Stimulated activated CD8-positive, alpha-beta memory T cell treated with anti-CD3 and anti-CD28 coated beads, Interleukin-4, amount 100 ng/mL, for 4 hours (primary cell): ENCODE measurements at places on chromosomes 1 and 21.

GRCh38 chr21:34642211-34643075 lies 26.4 kb upstream of the CLIC6 start:
- DNase-seq = no peak

- DNase-seq = no peak
Observed at GRCh38 chr1:24468685-24469316, 33.8 kb upstream of the RCAN3 start.

DNA sequence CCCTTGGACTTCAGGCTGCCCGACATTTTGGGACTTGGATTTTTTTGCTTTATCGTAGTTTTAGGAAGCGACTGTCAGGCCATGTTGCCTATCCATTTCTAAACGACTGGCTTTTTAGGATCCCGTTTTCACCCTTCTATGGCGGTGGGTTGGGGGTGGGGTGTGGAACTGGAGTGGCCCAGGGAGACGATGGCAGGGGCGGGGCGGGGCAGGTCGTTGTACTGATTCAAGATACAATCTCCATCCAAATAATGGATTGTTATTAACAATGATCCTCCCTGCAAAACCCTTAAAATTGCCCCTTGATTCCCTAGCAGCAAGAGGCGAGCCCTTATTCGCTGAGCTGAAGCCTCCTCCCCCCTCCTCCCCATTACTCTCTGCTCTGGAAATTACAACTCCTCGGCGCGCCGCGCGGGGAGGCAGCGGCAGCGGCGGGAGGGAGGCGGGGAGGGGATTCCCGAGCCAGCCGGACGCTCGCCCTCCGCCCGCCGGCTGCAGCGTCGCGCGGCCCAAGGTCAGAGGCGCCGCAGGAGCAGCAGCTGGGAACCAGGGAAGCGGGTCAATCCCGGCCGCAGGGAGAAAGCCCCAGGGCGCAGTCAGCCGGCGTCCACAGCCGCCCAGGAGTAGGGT lies at the start of gene TRIM67:
TSS of gene TRIM67 (plus strand) at position 392 of the 630 bp plus-strand sequence. CDS start 912 bp downstream, outside the sequence.
- no peak for DNase-seq

GRCh38 chr1:205951746-205952145 lies 8.5 kb upstream of the SLC26A9 start:
- DNase-seq = no peak

- DNase-seq = no peak
Observed at GRCh38 chr1:172809750-172810149, 150.8 kb downstream of the FASLG start.

DNA sequence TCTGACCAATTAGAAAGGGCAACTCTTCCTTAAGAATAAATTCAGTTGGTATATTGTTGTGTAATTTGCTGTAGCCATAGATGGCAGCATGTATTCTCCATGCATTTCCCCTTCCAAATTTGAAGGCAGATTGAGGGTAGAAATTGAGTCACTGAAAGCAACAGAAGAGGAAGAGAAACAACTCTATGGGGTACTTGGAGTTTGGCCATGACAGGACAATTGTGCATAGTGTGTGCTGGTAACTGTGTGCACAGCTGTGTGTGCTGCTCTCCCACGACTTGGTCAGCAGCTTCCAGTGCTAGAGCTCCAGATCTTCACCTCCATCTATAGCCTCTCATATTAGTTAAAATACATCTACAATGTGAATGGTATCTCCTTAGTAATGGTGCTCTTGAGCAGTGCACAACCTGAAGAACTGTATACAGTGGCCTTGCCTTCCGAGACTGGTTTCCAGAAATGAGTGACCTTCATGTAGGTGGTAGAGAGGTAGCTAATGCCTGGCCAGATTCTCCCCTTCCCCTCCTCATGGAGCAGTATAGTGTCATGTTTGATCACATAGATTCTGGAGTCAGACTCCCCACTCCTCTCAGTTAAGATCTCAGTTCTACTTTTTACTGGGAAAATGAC lies 882 bp upstream of the FCAMR start:
- no peak for DNase-seq

DNA sequence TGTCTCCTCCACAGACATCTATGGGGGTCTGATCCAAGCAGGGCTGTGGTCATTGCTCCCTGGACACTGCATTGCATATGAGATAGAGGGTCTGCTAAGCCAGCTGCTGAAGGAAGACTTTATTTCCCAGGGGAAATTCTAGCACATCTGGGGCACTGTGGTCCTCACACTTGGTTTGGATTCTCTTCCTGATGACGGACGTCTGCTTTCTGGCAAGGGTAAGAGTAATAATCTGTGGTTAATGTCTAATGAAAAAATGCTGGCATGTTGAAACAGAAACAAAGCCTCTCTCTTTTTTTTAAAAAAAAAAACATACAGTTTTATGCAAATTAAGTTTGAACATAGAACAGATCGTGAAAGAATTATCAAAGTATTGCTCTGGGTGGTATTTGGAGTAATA lies 553.9 kb downstream of the DPYD start:
- DNase-seq = no peak

DNA sequence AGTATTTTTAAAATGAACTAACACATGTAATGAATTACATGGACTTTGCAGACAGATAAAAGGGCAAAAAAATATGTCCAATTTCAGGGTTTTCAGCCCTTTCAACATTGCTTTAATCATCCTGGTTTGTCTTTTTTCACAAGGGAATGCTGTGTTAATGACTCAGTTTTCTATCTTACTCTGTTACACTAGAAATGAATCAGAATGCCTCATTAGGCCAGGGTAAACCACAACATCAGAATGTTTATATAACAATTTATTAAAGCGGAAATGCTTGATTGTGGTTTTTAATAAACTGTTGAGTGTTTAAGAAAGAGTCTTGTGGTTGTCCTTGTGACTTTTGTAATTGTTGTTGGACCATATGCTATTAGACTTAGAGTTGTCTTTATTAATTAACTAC lies 13.5 kb downstream of the GORAB start:
- DNase-seq = no peak

GRCh38 chr21:37437376-37438080 lies 71.0 kb downstream of the DYRK1A start:
- no peak for DNase-seq

- DNase-seq = no peak
Observed at GRCh38 chr1:110084227-110085078, 14.0 kb upstream of the ALX3 start.

DNA sequence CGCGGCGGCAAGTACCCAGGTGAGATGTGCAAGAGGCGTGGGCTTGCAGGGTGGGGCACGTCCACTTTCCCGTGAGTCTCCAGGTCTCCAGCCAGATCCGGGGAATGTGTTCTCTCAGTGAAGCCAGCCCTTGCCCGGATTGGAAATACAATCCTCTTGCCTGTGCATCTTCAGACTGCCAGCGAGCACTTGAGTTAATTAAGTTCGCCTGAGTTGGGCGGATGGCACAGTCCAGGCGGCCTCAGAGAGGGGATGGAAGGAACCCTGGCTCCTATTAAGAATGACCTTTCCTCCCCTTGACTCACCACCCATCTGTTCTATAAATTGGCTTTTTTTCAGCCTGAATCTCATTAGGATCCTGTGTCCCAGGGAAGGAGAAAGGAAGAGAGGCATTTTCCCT lies 33.3 kb upstream of the CNTN2 start:
- DNase-seq = no peak

- no peak for DNase-seq
Observed at GRCh38 chr1:13699510-13699909, 478 bp upstream of the PRDM2 start.

- DNase-seq = no peak
Observed at GRCh38 chr1:63454269-63454668, 68.8 kb downstream of the ITGB3BP start.

DNA sequence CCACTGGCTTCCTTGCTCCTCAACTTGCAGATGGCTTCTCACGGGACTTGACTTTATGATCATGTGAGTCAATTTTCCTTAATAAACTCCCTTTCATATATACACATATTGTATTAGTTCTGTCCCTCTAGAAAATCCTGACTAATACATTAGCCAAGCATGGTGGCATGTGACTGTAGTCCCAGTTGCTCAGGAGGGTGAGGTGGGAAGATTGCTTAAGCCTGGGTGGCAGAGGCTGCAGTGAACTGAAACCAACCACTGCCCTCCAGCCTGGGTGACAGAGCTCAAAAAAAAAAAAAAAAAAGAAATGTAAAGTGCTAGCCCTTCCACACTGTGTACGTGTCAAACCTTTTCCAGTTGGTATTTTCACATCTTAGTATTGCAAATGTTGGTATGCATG lies 857.0 kb downstream of the LTN1 start:
- no peak for DNase-seq

DNA sequence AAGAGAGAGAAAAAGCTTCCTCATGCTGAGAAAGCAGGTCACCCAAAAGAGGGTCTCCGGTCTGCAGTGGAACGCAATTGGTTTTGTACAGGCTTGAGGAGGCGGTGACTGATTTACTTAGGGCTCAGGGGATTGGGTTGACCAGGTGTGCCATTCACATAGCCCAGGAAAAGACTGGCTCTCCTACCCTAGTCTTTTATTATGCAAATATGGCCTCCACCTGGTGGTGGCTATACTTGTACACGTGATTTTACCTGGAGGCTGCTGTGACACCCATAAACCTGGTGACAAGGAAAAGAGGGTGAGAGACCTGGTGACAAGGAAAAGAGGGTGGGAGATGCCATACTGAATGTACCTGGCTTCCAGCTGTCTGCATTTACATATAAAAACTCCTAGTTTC lies 49.9 kb downstream of the DNTTIP2 start:
- no peak for DNase-seq

DNA sequence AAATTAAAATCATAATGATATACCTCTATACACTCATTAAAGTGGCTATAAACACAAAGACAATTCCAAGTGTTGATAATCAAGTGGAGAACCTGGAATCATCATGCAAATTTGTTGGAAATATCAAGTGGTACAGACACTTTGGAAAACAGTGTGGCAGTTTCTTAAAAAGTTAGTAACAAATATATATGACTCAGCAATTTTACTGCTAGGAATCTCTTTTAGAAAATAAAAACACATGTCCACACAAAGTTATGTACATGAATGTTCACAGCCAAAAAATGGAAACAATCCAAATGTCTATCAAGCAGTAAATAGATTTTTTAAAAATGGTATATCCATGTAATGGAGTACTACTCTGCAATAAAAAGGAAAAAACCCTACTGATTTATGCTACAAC lies 375.6 kb downstream of the HLX start:
- no peak for DNase-seq

- DNase-seq = no peak
Observed at GRCh38 chr1:1974834-1975233, 28.8 kb downstream of the CFAP74 start.

DNA sequence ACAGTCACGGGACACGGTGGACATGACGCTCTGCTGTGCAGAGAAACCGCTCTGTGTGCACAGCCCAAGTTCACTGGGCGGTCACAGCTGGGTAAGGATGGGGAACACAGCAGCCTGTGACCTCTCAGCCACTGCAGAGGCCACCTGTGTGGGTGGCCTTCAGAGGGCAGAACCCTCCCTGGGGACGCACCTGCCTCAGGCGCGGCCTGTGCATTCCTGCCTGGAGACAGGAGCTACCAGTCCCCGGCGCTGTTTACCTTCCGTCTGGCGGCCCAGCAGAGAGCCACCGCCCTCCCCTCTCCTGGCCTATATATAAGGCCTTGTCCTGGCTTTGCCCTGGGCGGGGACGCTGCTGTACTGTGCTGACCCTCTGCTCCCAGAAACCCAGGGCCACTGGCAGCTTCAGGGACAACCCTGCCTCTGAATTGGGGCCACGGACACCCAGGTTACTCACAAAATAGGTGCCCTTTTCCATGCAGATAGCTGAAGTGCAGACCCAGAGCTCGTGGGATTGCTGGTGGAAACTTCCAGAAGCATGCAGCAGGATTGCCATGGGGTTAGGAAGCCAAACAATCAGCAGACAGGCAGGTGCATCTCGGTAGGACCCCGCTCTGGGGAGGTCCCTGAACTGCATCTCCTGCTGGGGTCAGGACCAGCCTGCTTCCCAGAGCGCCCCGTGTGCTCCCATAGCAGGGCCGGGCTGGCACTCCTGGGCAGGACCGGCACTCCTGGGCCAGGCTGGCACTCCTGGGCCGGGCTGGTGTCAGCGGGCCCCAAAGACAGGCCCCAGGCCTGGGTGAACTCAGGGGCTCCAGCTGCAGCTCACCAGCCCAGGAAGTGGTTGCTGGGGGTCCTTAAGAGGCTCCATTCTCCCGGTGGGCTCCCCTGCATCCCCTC lies 83.6 kb downstream of the SIK1 start:
- no peak for DNase-seq

GRCh38 chr1:214319938-214320337 lies 39.0 kb downstream of the SMYD2 start:
- no peak for DNase-seq

DNA sequence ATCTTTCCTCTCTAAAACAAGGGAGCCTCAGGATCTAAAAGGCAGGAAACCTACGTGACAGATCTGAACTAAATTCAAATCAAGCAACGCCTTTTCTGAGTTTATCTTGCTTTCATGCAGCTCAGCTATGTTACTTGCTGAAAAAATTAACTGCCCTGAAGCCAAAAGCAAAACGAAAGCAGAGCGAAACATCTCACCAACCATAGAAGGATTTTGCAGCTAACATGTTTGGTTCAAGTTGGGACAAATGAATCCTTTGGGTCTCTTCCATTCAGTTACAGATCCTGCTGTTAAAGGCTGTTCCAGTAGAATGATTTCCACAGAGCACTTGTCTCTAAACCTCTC lies 482 bp downstream of the SLC2A5 start:
- DNase-seq = no peak

- DNase-seq = no peak
Observed at GRCh38 chr1:89649783-89650182, 16.9 kb downstream of the LRRC8C start.

- no peak for DNase-seq
Observed at GRCh38 chr21:44370027-44370735, 16.8 kb downstream of the TRPM2 start.

- DNase-seq = no peak
Observed at GRCh38 chr1:44631333-44631646, 43.0 kb downstream of the TMEM53 start.

GRCh38 chr1:98854137-98854536 lies 150.5 kb downstream of the PLPPR5 start:
- no peak for DNase-seq

GRCh38 chr1:160167580-160167979 lies 16.2 kb downstream of the ATP1A4 start:
- DNase-seq = no peak

- no peak for DNase-seq
Observed at GRCh38 chr1:55559161-55559611, 344.0 kb upstream of the USP24 start.

GRCh38 chr21:37749132-37749531 lies 167.1 kb downstream of the KCNJ6 start:
- DNase-seq = no peak
